GM12865 (cell line): ENCODE measurements at places on chromosomes 4 and X.

DNA sequence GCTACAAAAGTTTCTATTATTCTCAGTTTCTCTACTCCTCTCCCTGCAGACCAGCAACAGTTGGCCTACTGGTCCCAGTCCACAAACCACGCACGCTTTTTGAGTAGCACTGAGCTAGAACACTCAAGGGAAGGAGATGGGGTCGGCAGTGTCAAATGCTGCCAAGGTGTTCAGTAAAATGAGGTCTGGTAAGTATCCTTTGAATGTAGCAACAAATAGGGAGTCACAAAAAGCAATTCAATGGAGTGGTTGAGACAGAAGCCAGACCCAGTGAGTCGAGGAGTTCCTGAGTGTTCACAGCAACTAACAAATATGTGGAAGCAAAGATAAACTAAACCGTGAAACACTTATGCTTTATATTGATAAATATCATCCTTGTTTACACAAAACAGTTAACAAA, 355.7 kb downstream of the MID1IP1 start:
- DNase-seq: no peak

DNA sequence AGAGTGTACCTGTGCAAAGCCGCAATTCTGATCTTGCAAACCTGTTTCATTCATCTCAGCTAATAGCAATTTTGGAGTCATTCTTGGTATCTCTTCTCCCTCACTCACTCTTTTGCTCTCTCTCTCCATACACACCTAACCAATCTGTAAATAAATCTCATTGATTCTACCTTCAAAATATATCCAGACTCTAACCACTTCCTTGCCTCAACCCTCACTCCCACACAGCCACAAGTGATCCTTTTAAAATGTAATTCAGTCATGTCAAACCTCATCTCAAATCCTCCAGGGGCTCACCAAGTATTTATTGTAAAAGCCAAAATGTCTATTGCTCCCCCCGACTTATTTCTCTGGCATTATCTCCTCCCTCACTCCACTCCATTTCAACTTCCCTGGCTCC, 51.7 kb upstream of the SLC10A4 start:
- no peak for DNase-seq

DNA sequence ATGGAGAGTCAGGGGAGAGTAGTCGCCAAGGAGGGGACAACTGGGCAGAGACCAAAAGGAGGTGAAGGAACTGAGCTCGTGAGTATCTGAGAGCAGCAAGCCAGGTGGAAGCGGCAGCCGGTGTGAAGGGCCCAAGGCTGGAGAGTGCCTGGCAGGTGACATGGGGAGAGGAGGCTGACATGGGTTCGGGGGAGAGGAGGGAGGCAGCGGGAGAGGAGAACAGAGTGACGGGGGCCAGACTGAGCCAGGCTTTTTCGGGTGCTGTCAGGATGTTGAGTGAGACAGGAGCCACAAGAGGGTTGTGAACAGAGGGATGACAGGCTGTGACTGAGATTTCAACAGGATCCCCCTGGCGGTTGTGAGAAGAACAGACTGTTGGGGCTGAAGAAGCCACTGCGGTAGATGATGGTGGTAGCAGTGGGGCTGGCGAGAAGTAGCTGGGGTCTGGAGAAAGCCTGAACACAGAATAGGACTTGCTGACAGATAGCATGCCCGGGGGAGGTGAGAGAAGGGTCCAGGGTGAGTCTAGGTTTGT, 5.7 kb downstream of the ELK1 start:
- no peak for DNase-seq

- DNase-seq: no peak
Observed at GRCh38 chrX:1526565-1526964, 10.4 kb downstream of the P2RY8 start.

- no peak for DNase-seq
Observed at GRCh38 chr4:185224597-185224996, 15.2 kb downstream of the SNX25 start.

DNA sequence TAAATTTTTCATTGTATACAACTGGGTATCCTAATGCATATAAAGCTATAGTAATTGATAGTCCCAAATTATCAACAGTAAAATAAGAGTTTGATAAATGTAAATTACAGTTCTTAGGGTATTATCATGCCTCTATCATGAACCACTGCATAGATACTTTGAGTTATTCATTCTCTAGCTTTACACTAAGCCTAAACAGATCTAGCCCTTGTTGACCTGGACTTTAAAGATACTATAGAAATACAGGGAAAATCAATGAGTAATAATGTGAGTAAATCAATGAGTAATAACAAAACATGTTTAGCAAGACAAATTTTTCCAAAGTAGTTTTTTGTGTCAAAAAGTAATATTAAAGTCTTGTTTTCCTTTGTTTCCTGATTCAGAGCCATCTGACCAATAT, 228.4 kb downstream of the SCFD2 start:
- DNase-seq: no peak

DNA sequence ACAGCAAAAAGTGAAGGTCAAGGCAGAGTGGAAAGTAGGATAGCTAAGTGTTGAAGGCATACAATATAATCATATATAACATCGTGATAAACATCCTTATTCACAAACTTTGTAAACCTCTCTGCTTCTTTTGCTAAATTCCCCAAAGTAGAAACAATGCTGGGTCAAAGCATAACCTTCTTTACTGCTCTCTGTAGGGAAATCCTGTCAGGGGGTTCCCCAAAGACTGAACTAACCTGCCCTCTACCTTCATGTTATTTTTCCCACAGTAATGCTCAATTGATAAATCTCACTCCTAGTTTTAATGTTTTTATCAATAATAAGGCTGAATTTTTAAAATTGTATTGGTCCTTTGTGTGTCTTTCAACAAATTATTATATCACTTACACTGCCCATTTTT, 55.7 kb downstream of the DCHS2 start:
- DNase-seq: no peak

DNA sequence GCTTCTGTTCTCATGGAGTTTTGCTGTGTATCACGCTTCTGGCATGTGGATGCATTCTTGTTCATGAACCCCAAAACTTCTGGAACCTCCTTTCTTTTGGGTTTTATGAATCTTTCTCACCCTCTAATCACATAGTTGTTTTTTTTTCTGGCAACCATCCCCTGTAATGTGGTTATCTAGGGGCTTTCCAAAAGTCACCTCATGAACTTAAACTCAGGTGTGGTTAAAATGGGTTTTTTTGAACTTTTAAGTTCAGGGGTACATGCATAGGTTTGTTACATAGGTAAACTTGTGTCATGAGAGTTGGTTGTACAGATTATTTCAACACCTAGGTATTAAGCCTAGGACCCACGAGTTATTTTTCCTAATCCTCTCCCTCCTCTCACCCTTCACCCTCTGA, 1099.4 kb upstream of the SLIT2 start:
- peak; percentile 29 for DNase-seq

- DNase-seq: no peak
Observed at GRCh38 chr4:26267087-26267486, 53.7 kb upstream of the RBPJ start.

- peak; percentile 46 for DNase-seq
Observed at GRCh38 chr4:36189511-36190226, 54.6 kb downstream of the ARAP2 start.

GRCh38 chr4:48015678-48016077, 803 bp downstream of the CNGA1 start:
- no peak for DNase-seq

- no peak for DNase-seq
Observed at GRCh38 chr4:6910340-6910959, 824 bp downstream of the TBC1D14 start.

- DNase-seq: no peak
Observed at GRCh38 chr4:41406113-41406516, 131.8 kb upstream of the LIMCH1 start.

GRCh38 chr4:6087669-6088341, 69.6 kb upstream of the C4orf50 start:
- peak; percentile 25 for DNase-seq

DNA sequence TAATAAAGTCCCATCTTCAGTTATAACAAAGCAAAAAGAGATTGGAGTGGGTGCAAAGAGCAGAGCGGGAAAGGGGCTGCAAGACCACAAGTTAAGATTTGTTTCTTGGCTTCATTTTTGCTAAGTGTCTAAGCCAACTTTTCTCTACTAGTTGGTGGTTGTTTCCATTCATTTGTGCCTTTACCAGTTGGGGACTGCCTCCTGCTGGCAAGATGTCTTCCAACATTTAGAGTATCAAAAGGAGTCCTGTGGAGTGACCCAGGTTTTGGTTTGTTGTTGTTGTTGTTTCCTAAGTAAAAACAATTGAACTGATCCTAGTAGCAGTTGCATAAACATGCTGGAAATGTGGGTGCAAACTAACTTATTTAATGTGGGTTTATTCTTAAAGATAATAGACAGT, 121.1 kb downstream of the SPATA18 start:
- DNase-seq: no peak

DNA sequence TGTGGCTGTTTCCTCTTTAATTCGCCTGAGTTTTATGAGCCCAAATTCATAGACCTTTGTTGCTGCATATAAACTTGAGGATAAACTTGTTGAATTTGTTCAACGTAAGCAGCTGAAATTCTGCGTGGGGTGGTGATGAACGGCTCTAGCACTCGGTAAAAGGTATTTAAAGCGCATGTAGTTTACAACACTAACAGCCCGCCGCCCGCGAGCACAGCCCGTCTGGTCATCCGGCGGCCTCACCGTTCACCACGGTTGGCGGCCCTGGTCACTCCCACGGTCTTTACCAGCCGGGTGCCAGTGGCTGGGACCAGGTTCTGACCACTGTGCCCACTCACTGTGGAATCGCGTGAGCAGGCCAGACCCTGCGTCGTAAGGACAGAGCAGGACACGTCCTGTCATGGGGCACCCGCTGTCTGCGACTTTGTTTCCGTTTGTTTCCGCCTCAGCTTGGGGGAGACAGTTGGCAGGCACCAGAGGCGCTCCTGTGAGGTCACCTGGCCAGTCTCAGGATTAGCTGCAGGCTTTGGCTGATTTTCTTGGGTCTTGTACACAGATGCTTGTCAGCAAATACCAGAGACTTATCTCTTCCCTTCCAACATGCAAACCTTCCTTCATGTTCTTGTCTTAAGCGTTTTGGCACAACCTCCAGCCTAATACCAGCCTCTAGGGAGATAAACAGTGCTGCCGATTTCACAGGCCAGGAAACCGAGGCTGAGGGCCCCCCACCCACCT, 36.8 kb upstream of the SPON2 start:
- DNase-seq: no peak

GRCh38 chr4:67103001-67103747, 442.1 kb downstream of the CENPC start:
- no peak for DNase-seq

DNA sequence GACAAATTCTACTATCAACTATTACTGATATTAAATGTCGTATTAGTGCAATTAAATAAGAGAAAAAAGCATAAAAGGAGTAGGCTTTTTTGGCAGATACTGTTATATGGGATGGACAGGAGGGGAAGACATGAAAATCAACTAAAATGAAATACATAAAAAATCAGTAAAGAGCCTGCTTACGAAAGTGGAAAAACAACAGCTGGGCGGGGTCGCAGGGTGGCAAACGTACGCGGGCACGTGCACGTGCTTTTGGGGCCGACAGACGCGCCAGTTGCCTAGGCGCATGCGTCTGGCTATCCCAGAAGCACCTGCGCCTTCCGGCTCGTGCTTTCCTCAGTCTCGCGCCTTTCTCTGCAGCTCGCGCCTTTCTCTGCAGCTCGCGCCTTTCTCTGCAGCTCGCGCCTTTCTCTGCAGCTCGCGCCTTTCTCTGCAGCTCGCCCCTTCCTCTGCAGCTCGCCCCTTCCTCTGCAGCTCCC, at the start of gene YY2:
Gene YY2, plus strand, starts transcription at position 51 of the 479 bp plus-strand sequence. CDS start 498 bp downstream, outside the sequence.
- no peak for DNase-seq

DNA sequence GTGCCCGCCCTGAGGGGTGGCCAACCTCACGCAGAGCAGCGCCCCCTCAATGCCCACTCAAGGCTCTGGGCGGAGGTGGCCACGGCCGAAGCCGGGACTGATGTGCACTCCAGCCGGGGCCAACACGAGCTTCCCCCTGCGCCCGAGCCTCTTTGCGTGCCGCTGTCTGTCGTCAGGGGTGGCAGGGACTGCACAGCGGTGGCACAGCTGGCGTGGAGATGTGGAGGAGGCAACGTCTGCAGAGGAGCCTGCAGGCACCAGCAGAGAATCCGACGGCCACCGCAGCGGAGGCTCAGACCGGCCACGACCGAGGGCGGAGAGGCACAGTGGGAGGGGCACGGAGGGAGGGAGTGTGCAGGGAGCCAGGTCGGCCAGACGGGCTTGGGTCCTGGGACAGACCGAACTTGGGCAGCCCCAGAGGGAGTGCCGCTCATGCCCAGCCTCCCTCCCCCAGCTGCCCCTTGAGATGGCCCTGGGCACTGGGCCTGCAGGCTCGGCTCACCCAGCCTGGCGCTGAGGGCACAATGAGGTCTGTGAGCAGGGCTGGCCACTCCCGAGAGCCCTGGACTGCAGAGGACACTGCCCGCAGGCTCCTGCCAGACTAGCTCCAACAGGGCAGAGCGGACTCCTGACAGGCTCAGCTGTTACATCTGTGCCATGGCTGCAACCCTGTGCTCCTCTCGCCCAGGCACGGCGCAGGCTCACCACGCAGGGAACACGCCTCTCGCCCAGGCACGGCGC, 46.5 kb upstream of the CPLX1 start:
- DNase-seq: no peak

- DNase-seq: no peak
Observed at GRCh38 chr4:62408454-62408853, 1208.3 kb downstream of the ADGRL3 start.

DNA sequence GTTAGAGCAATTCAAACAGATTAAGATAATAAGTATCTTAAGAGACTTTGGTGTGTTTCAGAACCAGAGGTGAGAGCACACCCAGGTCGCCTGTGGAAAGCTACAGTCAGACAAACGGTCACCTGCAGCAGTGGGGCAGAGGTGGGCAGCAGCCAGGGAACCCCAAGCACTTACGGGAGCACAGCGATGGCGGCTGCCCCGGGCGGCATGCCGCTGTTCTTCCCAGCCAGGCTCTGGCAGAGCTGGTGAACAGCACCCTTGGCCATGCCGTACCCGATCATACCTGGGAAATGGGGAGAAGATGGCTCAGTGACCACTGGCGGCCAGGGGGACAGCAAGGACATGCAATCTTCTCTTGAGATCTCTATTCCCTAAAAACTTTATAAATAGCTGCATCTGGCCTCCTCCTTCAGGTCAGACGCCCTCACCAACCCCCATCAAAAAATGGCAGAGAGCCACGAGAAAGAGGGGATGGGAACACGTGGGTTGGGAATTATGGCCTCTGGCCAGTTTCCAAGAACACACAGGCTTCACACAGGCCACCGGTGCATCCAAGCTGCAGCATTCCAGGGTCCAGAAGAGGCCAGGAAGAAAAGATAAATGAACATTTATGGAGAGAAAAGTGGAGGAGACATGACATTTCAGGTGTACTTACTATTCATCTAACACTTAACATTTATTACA, 19.7 kb downstream of the QDPR start:
- DNase-seq: no peak
